NCI-H1436 (cell line): ENCODE measurements at places on chromosomes 11 and 22.

DNA sequence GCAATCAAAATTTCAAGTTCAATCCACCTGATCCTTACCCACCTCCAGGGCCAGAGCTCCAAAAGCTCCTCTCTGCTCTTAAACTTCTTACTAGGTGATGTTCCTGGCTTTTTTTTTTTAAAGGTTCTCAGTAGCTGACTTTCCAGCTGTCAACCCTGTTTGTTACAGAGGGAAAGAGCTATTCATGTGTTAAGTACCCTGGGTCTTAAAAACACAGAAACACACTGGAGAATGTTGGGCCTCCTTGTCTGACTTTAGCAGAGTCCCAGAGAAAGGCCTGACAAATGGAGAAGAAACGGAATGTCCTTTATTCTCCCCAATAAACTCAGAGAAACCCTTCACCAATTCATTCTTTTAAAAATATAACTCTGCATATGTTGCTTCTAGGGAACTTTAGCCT is 3.2 kb downstream of the LRRC4C start:
- DNase-seq, result no peak

- DNase-seq, result no peak
Observed at GRCh38 chr22:47209547-47210023, 447.1 kb downstream of the TBC1D22A start.

DNA sequence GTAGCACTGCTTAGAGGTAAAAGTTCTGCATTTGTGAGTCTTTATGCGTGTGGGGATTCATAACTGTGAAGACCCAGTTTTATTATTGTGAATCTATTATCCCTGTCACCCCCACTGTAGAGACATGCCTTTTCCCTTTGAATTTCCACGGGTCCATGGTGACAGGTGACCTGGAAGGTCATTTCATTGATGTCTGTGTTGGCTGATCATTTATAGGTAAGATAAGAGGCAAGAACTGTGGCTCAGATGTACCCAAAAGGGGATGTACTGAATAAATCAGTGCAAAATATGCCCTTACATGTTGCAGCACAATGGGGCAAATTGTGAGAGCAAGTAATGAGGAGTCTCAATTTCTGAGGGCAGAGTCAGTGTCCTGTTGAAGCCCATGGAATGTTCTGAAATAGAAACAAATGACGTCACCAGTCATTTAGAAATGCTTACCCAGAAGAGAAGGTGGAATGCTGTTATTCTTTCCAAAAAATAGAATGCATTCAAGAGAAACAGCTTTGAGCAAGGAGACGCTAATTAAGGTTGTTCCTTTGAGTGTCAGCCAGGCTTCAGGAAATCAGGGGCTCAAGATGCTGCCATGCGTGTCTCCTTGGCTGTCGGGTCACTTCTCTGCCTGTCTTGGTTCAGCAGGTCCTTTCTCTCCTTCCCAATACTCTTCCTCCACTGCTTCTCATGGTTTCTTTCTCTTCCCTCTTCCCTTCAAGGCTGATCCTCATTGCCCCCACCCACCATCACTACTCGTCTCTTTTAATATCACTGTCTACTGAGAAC is 118.7 kb upstream of the E2F8 start:
- no peak for DNase-seq

DNA sequence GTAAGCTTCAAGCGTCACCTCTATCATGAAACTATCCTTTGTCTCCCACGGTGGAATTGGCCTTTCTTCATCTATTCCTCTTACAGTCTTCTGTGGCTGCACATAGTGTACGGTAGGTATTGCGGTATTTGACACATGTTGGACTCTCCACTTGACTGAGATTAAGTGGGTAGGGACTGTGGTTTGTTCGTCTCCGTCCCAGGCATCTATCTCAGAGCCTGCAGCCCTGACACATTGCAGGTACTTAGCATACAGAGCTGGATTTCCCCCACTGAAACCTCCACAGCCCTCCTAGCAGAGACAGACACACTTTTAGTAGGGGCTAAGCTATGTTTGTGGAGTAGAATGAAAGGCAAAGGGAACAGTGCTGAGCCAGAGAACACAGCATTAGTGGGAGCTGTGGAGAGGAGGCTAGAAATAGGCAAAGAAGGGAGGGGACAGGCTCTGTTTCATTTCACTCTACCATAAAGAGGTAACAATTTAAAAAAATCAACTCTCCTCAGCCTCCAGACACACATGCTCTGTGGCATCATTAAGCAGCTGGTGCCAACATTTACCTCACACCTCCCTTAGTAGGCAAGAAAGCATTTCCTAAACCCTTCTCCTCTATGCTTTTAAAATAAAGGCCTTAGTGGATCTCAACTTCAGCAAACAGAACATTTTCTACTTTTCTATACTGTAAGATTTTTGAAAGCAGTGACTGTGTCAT is 277.5 kb downstream of the KIRREL3 start:
- DNase-seq, result no peak

GRCh38 chr22:28951969-28952521 is 68.7 kb downstream of the ZNRF3 start:
- no peak for DNase-seq

- DNase-seq, result no peak
Observed at GRCh38 chr11:15204711-15205110, 90.0 kb downstream of the INSC start.
